ENCODE measurements at places on chromosomes 4 and X.

- no peak for DNase-seq
Measured at GRCh38 chr4:173217727-173218126, 49.1 kb downstream of the GALNT7 start.

- no peak for DNase-seq
Measured at GRCh38 chrX:116204932-116205331, 34.4 kb downstream of the AGTR2 start.

GRCh38 chr4:3613967-3614730, 81.9 kb upstream of the LRPAP1 start:
- DNase-seq, result no peak

DNA sequence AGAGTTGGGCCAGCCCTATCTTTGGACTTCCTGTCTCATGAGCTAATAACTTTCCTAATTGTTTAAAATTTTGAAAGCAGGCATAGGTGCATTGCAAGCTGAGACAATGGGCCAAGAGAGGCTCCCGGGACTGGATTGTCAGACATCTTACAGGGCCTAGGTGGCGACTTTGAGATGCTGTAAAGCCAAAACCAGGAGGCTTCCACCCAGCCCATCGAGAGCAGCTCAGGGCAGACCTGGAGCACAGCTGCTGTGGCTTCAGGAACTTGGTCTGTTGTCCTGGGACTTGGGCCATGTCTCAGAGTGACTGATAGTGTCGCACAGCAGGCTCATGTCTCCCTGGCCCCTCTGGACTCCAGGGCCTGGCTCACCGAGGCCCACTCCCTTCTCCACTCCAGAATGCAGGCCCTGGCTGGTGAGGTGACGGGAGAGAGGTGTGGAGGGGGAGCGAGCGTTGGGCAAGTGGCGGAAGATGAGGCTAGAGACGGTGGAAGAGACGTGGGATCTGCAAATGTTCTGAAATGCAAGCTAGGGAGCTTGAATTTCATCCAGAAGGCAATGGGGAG, 24.1 kb upstream of the MTM1 start:
- DNase-seq, result no peak

- DNase-seq, result no peak
Measured at GRCh38 chrX:34879886-34880285, 62.7 kb upstream of the FAM47B start.

GRCh38 chr4:147090486-147090885, 144.8 kb upstream of the TTC29 start:
- DNase-seq, result no peak

DNA sequence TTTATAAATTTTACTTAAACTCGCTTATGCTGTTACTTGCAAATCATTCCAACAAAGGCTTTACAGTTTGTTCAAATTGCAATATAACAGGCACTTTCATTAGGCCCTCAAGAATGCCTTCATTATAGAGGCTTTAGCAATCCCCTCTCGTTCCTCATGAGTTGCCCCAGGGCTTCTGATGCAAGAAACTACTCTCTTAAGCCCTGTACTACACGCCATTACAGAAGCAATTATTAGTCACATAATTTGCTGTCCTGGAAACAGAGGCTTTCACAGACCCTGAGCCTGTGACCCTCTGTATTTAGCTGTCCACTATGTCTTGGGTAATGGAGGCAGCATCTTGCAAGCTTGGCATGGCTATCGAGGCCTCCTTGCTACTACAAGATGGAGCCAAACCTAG, 965.9 kb upstream of the DIAPH2 start:
- DNase-seq, result no peak

GRCh38 chr4:87659247-87659931, 9.3 kb downstream of the DMP1 start:
- DNase-seq, result no peak

DNA sequence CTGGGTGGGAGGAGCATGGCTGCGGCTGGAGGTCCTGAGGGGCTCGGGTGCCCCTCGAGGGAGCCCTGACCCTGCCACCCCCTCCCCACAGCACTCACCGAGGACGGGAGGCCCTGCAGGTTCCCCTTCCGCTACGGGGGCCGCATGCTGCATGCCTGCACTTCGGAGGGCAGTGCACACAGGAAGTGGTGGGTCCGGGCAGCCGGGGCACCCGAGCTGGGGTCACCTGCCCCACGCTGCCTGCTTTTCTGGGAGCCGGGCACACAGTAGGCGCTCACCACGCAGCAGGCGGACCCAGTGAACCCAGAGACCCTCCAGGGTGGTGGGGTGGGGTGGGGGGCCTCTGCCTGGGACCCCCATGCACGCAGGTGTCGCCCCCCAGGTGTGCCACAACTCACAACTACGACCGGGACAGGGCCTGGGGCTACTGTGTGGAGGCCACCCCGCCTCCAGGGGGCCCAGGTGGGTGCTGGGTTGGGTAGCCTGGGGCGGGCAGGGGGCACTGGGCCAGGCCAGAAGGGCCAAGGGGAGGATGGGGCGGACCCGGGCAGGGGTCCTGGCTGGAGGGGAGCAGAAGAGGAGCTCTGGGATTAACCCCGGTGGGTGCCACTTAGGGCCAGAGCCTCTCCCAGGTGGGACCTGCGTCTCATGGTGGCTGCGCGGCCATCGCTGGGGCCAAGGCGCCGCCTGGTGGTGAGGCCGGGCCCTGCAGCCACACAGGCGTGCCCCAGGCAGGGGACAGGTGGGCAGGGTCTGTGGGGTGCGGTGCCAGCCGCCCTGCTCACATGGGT, 1.4 kb downstream of the HGFAC start:
- peak; percentile 39 for DNase-seq

DNA sequence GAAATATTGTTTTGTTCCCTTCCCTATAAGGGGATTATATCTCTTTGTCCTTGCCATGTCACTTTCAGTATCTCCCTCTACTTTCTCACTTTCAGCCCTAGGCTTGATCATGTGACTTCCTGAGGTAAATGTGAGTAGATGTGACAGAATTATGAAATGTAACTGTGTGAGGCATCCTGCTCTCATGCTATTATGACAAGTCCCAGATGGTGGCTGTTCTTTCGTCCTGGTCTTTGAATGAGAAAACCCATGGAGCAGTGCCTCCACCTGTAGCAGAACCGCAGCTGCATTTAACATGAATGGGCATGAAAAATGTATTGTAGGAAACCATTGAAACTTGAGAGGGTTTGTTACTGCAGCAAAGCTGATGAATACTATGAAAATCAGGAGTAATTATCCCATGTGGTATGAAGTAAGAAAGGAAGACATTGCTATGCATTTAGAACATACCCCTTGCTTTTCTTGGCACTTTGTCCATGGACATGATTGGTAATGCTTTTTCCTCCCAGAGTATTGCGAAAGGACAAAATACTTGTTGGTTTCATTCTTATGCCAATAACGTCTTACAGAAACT, 202.2 kb upstream of the GPRIN3 start:
- DNase-seq, result peak; percentile 1

DNA sequence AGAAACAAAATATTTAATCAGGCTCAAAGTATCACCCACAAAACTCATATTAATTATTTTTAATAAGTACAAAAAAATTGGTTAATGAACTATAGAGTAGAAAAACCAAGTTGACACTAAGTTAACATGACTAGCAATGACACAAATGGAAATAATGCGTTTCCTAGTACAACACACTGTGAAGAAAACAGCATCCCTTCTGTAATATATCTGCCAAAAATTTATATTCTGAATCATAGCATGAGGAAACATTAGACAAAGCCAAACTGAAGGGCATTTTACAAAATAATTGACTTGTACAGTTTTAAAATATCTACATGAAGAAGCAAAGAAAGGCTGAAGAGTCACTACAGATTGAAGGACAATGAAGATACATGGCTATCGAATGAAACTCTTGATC, 477.6 kb upstream of the INTU start:
- no peak for DNase-seq

DNA sequence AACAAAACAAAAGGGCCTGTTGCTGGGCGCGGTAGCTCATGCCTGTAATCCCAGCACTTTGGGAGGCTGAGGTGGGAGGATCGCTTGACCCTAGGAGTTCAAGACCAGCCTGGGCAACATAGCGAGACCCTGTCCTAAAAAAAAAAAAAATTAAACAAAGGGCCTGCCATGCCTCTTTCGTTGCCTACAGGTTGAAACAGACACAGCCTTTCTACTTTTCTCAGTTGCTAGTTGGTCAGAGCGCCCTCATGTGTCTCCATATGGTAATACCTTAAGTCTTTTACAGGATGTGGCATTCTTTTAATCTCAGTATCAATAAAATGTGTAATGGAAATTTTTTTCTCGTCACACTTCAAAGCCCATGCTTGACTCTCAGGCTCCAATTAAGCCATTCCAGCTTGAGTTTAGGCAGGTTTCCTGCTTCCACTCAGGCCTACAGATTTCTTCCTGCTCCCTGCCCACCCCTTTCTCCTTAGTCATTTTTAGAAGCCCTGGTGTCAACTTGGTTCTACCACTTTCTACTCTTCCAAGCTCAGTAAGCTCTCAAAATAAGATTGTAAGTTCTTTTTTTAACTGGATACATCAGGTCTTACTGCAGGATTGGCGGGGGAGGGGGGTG, 4.6 kb upstream of the SOWAHD start:
- no peak for DNase-seq

DNA sequence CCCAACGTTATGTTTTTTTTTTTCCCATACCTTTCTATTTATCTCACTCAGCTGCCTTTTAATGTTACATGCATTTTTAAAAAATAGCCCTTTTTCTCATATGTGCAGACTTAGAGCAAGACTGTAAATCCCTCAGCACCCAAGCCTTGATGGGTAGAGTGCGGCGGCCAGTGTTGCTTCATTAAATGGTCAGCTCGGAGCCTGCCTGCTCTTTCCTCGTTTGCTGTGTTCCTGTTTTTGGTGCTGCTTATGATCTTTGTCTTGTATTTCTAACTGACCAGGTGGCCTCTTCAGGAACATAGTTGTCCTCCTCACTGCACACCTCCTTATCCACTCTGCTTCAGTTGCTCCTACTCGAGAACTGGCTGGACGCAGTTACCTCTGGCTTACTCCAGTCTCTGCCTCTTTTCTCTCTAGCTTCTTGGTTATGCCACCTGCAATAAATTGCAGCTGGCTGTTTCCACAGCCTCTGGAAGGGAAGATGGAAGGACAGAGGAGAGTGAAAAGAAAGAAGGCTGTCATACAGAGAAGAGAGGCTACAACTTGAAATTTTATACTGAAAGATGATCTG, 10.7 kb downstream of the RBPJ start:
- DNase-seq, result no peak

DNA sequence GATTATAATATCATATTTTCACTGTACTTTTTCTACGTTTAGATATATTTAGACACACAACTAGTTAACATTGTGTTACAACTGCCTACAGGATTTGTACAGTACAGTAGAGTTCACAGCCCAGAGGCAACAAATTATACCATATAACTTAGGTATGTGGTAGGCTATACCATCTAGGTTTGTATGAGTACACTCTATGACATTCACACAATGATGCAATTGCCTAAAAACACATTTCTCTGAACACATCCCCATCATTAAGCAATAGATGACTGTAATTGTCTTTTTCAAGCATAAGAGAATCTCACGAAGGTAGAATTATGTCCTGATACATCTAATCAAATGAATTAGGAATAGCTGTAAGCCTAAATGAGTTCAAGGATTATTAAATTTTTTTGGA, 12.3 kb upstream of the TIGD2 start:
- DNase-seq, result no peak

- DNase-seq, result no peak
Measured at GRCh38 chr4:140368686-140369085, 4.8 kb upstream of the SCOC start.

DNA sequence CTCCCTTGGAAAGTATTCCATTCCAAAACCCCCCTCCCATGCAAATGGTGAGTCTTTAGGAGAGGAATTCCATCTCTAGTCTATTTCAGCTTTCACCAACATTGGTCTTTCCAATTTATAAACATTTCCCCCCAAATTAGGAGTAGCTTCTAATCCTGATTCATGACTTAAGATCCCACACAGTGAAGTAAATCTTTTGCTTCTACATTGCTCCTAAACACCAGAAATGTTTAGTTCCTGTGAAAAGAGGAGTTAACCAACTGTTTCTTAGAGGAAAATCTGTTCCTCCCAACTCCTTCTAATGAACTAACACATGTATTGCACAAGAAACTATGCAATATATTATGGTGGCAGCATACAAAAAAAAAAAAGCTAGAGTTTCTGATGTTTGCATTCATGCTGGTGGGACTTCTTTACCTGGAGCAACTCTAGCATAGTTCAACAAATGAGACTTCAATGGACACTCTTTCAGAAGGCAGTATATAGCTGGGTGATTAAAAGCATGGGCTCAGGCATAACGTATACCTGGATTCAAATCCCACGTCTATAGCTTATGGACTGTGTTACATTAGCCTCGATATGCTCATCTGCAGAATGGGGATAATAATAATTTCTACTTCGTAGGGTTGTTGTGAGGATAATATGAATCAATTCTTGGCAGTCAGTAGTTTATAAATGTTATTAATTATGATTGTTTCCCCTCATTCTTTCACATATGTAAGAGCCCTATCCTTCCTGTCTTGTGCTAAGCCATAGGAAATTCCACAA, 131.6 kb upstream of the TMEM164 start:
- no peak for DNase-seq

DNA sequence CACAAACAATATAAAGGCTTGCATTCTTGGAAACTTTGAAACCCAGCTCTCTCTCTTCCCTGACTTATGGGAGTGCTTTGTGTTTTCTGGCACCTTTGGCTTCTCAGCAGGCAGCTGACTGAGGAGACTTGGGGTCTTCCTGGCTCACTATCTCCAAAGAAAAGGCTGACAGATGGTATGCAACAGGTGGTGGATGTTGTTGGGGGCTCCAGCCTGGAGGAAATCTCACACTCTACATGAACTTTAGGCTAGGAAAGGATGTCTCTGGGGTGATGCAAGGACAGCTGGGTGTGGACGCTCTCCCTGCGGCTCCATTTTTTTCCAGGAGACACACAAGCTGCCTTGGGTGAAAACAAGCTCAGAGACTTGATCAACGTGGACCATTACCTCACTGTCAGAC, 67.4 kb downstream of the DNAAF6 start:
- DNase-seq, result no peak

DNA sequence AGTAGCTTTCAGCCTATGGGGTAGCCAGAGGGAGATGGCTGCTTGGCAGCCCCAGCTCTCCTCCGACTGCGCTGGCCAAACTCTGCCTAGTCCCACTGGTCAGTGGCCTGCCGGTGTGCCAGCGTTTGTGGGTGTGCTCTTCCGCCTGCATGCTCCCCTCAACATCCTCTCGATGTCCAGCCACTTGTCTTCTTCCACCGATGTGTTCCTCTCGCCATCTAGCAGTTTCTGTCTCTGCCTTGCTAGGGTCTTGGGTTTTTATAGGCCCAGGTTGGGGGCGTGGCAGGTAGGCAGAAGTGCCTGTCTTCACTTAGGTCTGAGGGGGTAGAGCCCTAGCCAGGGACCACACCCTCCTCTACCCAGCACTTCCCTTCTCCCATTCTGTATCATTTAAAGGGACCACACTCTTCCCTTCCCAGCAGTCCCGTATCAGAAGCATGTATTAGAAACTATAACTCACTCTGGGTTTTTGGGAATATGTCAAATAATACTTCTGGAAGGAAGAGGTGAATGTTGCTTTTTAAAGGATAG, 124.4 kb downstream of the KDM6A start:
- no peak for DNase-seq

DNA sequence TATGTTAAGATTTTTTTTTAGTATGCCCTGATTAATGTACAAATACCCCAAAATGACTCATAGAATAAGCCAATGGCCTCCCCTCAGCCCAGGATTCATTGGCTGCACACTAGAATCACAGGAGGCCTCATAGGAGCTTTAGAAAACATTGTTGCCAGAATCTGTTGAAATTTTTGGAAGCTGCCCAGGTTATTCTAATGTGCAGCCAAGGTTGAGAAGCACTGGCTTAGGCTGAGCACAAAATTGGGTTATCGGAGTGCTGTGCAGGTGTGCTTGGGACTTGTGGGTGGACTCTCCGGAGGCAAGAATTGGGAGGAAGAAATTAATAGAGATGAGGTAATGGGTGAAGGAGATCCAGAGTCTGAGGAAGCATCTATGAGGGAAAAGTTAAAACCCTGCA, 41.3 kb upstream of the VCX start:
- no peak for DNase-seq
